Activated CD4-positive, alpha-beta memory T cell treated with anti-CD3 and anti-CD28 coated beads for 36 hours (primary cell): ENCODE measurements at places on chromosomes 11 and 22. TPM values are rescaled to one million over a fixed set of nuclear protein-coding genes. Genes with fewer than 3 reads are reported as not detected.

GRCh38 chr11:133477251-133477625 lies 55.1 kb downstream of the OPCML start:
- no peaks in the 10 kb centered on the region for H3K4me1 ChIP-seq
- no peak overlapping the region for H3K27ac ChIP-seq
- no peak for DNase-seq
- no peak overlapping the region for H3K4me3 ChIP-seq
- H3K36me3 ChIP-seq = no peaks in the 10 kb centered on the region

The ISX gene
- total RNA-seq = not detected

The MS4A4A gene
- not detected for total RNA-seq

DNA sequence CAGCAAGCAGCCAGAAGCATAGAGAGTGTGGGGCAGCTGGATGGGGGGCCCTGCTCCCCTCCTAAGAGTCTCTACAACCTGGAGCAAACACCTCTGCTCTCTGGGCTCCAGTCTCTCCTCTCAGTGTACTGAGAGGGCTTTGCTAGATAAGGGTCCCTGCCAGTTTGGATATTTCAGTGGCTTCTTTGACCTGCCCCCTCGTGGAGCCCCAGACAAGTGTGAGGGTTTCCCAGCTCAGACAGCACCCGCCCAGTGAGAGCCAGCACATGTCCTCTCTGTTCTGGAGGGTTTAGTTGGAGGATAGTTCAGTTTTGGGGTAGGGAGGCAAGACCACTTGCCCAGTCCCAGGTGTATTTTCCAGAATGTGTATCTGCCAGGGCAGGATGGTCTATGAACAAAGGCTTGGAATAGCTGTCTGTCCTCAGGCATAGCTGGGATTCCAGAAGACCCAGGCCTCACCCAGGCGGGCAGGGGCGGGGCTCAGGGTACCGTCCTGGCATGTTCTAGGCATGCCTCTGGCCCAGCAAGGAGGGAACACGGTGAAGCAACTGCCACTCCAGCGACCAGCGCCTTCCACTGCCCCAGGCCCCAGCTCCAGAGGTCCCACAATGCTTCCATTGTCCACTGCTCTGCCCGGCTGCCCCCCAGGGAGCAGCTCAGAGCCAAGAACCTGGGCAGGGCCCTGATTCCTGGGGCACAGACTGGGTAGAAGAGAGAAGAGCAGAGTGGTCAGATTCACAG lies 7.5 kb upstream of the MICALL1 start:
- H3K27me3 ChIP-seq = no peaks in the 10 kb centered on the region
- H3K4me1 ChIP-seq = peaks cover 22% of the 10 kb centered on the region
- H3K27ac ChIP-seq = no peak overlapping the region
- no peak overlapping the region for H3K4me3 ChIP-seq

The PKP3 gene
- 0.40 TPM for total RNA-seq

GRCh38 chr22:26050079-26050478 lies 119.2 kb upstream of the SEZ6L start:
- H3K4me3 ChIP-seq = no peak overlapping the region
- H3K36me3 ChIP-seq = no peaks in the 10 kb centered on the region
- DNase-seq = no peak
- H3K27ac ChIP-seq = no peak overlapping the region

The TSSK2 gene
- total RNA-seq = not detected

GRCh38 chr11:61472282-61472681 lies 36.3 kb upstream of the LRRC10B start:
- peaks cover 15% of the 10 kb centered on the region for H3K36me3 ChIP-seq
- peaks cover 9% of the 10 kb centered on the region for H3K4me1 ChIP-seq
- H3K4me3 ChIP-seq = no peak overlapping the region
- DNase-seq = no peak

The TCP11L1 gene
- total RNA-seq = 11.4 TPM

- H3K4me1 ChIP-seq = no peaks in the 10 kb centered on the region
- no peaks in the 10 kb centered on the region for H3K36me3 ChIP-seq
- no peak overlapping the region for H3K4me3 ChIP-seq
- peaks cover 2% of the 10 kb centered on the region for H3K27me3 ChIP-seq
- no peak overlapping the region for H3K27ac ChIP-seq
These were observed 458.9 kb upstream of the CADM1 start for GRCh38 chr11:115963156-115963555.

DNA sequence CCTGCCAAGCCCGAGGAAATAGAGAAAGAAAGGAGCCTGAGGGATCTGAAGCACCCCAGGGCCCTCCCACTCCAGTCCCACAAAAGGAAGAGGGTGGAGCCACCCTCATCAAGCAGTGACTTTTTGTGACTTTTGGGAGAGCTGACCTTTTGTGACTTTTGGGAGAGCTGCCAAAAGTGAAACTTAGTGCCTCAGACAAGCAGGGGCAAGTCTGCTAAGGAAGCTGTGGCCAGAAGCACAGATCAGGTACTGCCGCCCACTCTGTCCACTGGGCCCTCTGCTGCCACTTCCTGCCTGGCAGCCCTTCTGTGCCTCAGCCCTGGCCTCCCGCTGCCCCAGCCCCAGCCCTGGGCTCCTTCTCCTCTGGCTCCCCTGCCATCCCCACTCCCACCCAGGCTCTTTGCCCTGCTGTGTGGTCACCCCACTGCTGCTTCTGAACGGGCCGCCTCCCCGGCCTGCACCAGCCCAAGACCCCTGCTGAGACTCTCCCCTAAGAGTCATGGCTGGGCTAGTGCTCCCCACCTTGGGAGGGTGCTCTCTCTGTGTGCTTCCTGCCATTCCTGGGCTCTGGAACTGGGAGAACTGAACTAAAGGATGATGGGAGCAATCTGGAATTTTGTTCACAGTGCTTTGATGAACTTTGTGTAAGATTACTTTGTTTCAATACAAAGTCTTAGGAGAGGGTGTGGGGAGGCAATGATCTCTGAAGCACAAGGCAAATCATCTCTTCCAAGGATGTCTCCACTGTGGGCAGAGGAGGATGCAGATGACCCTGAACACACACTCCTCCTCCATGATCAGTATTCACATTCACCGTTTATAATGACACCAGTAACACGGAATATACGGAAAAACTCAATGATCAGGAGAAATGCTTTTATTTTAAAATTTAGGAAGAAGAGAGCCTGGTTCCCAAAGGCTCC lies at the start of gene APOBEC3H:
Gene APOBEC3H, plus strand, starts transcription at position 147 of the 923 bp plus-strand sequence. CDS start 3,035 bp downstream, outside the sequence.
- H3K27ac ChIP-seq = peak within 1 kb of the TSS; percentile 91
- H3K4me3 ChIP-seq = peak within 1 kb of the TSS; percentile 78
- DNase-seq = peak; percentile 74
- H3K4me1 ChIP-seq = peaks cover 78% of the 10 kb centered on the region
- H3K36me3 ChIP-seq = no peaks in the 10 kb centered on the region
- no peaks in the 10 kb centered on the region for H3K27me3 ChIP-seq

- peaks cover 17% of the 10 kb centered on the region for H3K4me1 ChIP-seq
- no peak overlapping the region for H3K27ac ChIP-seq
- no peak overlapping the region for H3K4me3 ChIP-seq
- no peaks in the 10 kb centered on the region for H3K27me3 ChIP-seq
- DNase-seq = peak; percentile 22
- peaks cover 56% of the 10 kb centered on the region for H3K36me3 ChIP-seq
These were observed 122.6 kb upstream of the SORL1-AS1 start for GRCh38 chr11:121575250-121575962.

The OR10A2 gene
- not detected for total RNA-seq

The IGLL1 gene
- total RNA-seq = not detected

DNA sequence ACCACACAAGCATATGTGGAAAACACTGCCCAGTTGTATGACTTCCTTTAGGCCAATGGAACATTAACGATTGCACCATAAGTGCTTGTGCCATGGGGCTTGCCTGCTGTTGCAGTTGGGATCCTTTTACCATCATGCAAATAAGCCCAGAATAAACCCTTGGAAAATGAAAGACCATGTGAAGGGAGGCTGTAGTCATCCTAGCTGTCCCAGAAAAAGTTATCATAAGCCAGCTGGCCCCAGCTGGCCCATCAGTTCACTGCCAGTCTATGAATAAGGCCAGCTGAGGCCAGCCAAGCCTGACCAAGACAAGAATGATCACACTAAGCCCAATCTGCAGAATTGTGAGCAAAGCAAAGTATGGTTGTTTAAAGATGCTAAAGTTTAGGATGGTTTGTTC lies 253.9 kb upstream of the ARHGAP20 start:
- H3K36me3 ChIP-seq = no peaks in the 10 kb centered on the region
- no peak for DNase-seq
- H3K27ac ChIP-seq = no peak overlapping the region
- H3K4me1 ChIP-seq = no peaks in the 10 kb centered on the region

- no peaks in the 10 kb centered on the region for H3K36me3 ChIP-seq
- peaks cover 30% of the 10 kb centered on the region for H3K27me3 ChIP-seq
- H3K4me3 ChIP-seq = no peak overlapping the region
- peak; percentile 42 for DNase-seq
These were observed 30.4 kb downstream of the COMMD9 start for GRCh38 chr11:36258730-36259360.

GRCh38 chr11:17036666-17037658 lies 22.7 kb upstream of the PLEKHA7 start:
- no peaks in the 10 kb centered on the region for H3K27me3 ChIP-seq
- H3K27ac ChIP-seq = no peak overlapping the region
- H3K4me1 ChIP-seq = no peaks in the 10 kb centered on the region
- no peaks in the 10 kb centered on the region for H3K36me3 ChIP-seq

- no peak overlapping the region for H3K4me3 ChIP-seq
- peak overlapping the region; percentile 88 for H3K27ac ChIP-seq
- H3K36me3 ChIP-seq = peaks cover 30% of the 10 kb centered on the region
- no peaks in the 10 kb centered on the region for H3K27me3 ChIP-seq
These were observed 4.9 kb downstream of the PPP1CA start for GRCh38 chr11:67396587-67397389.

The MPPED2 gene
- total RNA-seq = not detected

GRCh38 chr22:19811811-19812771 lies 42.6 kb downstream of the GNB1L start:
- no peak overlapping the region for H3K4me3 ChIP-seq
- H3K4me1 ChIP-seq = peaks cover 4% of the 10 kb centered on the region
- DNase-seq = no peak
- H3K36me3 ChIP-seq = peaks cover 3% of the 10 kb centered on the region

The SAA2 gene
- not detected for total RNA-seq

GRCh38 chr11:46079662-46080061 lies 41.6 kb downstream of the PHF21A start:
- H3K4me1 ChIP-seq = peaks cover 9% of the 10 kb centered on the region
- no peak overlapping the region for H3K4me3 ChIP-seq
- H3K27me3 ChIP-seq = no peaks in the 10 kb centered on the region
- H3K36me3 ChIP-seq = peaks cover 16% of the 10 kb centered on the region
- H3K27ac ChIP-seq = no peak overlapping the region

GRCh38 chr11:29093416-29094120 lies 923.3 kb downstream of the KCNA4 start:
- DNase-seq = no peak
- H3K36me3 ChIP-seq = no peaks in the 10 kb centered on the region
- H3K27me3 ChIP-seq = no peaks in the 10 kb centered on the region

GRCh38 chr11:17548444-17548843 lies 1.4 kb downstream of the OTOG start:
- H3K36me3 ChIP-seq = no peaks in the 10 kb centered on the region
- DNase-seq = no peak
- no peak overlapping the region for H3K27ac ChIP-seq
- peaks cover 24% of the 10 kb centered on the region for H3K27me3 ChIP-seq

The BBOX1 gene
- not detected for total RNA-seq

- peaks cover 27% of the 10 kb centered on the region for H3K4me1 ChIP-seq
- peak; percentile 74 for DNase-seq
- peak within 1 kb of the TSS; percentile 70 for H3K4me3 ChIP-seq
- H3K27me3 ChIP-seq = peaks cover 36% of the 10 kb centered on the region
- no peaks in the 10 kb centered on the region for H3K36me3 ChIP-seq
These were observed at the start of gene NRIP3 for GRCh38 chr11:9003573-9004182. TSS of gene NRIP3 (minus strand) at chr11:9004001. CDS start at chr11:9003935, 66 bp downstream.

GRCh38 chr22:37151401-37151800 lies 1.7 kb upstream of the IL2RB start:
- H3K27me3 ChIP-seq = no peaks in the 10 kb centered on the region
- peaks cover 33% of the 10 kb centered on the region for H3K36me3 ChIP-seq
- peaks cover 49% of the 10 kb centered on the region for H3K4me1 ChIP-seq
- no peak for DNase-seq

DNA sequence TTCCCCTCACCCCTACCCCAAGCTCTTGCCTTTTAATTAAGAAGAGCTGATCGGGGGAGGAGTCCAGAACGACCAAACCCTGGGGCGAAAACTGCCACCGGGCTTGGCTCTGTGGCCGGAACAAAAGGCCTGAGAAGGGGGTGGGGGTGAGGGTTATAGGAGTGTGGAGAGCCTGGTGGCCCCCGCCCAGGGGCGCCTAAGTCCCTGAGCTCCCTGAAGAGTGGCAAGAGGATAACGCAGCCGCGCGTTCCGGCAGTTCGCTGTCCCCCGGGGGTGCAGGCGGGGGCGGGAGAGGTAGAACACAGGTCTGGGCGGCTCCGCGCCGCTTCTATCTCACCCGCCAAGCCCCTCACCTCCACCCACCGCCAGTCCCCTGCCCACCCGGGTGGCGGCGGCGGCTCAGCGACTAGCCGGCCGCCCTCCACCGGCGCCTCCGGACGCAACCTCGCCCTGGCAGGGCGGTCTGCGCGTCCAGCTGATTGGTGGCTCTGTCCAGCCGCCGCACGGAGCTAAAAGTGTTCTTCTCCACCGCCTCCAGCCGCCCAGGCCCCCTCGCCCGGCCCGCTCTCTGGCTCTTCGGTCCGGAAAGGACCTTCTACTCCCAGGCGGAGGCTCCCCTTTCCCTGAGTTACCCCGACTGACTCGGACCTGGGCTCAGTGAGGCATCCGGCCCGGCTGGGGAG lies 18.7 kb upstream of the BDNF start:
- H3K4me3 ChIP-seq = no peak overlapping the region
- peaks cover 5% of the 10 kb centered on the region for H3K36me3 ChIP-seq
- no peak for DNase-seq
- peaks cover 13% of the 10 kb centered on the region for H3K4me1 ChIP-seq
- peaks cover 53% of the 10 kb centered on the region for H3K27me3 ChIP-seq

DNA sequence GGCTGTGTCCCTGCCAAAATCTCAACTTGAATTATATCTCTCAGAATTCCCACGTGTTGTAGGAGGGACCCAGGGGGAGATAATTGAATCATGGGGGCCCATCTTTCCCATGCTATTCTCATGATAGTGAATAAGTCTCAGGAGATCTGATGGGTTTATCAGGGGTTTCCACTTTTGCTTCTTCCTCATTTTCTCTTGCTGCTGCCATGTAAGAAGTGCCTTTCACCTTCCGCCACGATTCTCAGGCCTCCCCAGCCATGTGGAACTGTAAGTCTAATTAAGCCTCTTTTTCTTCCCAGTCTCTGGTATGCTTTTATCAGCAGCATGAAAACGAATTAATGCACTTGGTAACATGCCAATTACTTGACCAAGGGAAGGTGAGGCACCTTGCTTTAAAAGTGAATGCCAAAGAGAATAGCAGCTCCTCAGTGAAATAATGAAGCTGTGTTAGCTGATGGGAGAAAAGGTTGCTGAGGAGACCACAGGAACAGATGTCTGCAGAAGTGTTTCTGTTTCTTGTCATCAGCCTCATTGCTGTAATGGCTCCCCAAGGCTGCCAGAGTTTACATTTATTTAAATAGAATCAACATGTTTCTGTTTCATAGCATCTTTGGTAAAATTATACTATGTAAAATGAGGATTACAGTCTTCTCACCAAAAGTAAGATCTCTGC lies 89.0 kb upstream of the CD44 start:
- peak overlapping the region; percentile 7 for H3K4me3 ChIP-seq
- DNase-seq = no peak
- peak overlapping the region; percentile 36 for H3K27ac ChIP-seq
- no peaks in the 10 kb centered on the region for H3K27me3 ChIP-seq
- peaks cover 5% of the 10 kb centered on the region for H3K36me3 ChIP-seq

The SCGB2A2 gene
- total RNA-seq = not detected

GRCh38 chr11:126363706-126364248 lies 8.3 kb downstream of the ST3GAL4 start:
- no peaks in the 10 kb centered on the region for H3K36me3 ChIP-seq
- H3K4me3 ChIP-seq = no peak overlapping the region
- no peak overlapping the region for H3K27ac ChIP-seq
- no peak for DNase-seq

- no peak overlapping the region for H3K4me3 ChIP-seq
- no peaks in the 10 kb centered on the region for H3K36me3 ChIP-seq
- no peaks in the 10 kb centered on the region for H3K27me3 ChIP-seq
- no peak for DNase-seq
- no peak overlapping the region for H3K27ac ChIP-seq
These were observed 126.0 kb upstream of the MTNR1B start for GRCh38 chr11:92843455-92843854.
